ENCODE measurements at places on chromosomes 6 and 20.

DNA sequence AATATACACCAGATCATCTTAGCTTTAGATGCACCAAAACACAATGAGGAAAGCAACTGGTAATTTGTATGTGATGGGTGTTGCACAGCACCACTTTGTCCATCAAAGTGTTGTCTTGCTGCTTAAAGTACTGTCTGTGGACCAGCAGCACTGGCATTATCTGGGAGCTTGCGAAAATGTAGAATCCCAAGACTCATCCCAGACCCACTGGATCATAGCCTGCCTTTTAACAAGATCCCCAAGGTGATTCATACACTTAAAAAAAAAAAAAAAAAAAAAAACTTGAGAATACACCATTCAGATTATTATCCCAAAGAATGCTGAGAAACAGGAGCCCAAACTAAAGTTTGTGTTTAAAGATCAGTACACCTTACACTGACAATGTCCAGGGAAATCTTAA is 123.4 kb downstream of the TASP1 start:
- peak; percentile 33 for DNase-seq

GRCh38 chr6:2783188-2783963 is 18.2 kb downstream of the WRNIP1 start:
- DNase-seq, result no peak

- DNase-seq, result no peak
Measured at GRCh38 chr6:162070639-162071038, 656.9 kb downstream of the PRKN start.

DNA sequence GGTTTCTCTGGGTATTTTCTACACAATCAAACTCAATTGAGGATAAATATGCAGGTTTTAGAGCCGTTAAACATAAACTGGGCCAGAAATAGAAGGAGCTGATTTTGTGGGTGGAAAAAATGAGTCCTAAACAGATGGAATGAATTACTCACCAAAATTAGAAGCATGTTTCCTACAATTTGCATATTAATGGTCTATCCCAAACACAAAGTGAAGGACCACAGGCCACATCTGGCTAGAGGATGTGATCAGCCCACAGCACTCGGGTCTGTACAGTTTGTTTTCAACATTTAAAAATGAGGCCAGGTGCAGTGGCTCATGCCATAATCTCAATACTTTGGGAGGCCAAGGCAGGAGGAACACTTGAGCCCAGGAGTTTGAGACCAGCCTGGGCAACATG is 296.3 kb downstream of the PREX1 start:
- peak; percentile 22 for DNase-seq

DNA sequence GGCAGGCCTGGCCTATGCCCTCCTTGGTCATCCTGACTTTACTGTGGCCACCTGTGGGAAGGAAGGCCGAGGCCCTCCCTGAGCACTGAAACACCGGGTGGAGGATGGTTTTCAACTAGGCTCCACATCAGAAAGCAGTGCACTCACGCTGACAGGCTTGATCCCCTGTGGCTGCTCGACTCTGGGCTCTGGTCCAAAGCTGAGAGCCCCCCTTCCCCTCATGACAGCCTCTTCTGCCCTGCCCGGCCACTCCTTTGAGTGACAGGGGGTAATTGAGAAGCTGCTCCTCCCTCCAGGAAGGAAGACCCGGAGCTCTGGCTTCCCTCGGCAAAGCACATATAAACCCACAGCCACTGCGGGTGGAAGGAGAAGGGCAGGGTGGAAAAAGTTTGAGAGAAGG is 43.6 kb downstream of the MUC22 start:
- no peak for DNase-seq

GRCh38 chr6:144816936-144817335 is 531.8 kb downstream of the UTRN start:
- DNase-seq, result no peak

DNA sequence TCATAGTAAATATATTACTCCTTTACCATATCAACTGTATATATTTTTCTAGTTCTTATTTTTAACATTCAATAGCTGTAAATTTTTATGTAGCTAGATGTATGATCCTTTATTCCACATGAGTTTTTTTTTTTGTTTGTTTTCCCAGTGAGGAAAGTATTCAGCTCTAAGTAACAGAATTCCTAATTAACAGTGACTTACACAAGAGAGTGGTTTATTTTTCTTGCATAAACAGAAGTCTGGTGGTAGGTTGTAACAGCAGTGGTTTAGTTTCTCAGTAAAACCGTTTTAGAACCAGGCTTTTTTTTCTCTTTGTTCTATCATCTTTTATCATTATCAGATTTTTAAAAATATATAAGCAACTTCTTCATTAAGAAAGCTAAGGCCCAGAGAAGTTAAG is 116.9 kb upstream of the FLRT3 start:
- DNase-seq, result peak; percentile 44

DNA sequence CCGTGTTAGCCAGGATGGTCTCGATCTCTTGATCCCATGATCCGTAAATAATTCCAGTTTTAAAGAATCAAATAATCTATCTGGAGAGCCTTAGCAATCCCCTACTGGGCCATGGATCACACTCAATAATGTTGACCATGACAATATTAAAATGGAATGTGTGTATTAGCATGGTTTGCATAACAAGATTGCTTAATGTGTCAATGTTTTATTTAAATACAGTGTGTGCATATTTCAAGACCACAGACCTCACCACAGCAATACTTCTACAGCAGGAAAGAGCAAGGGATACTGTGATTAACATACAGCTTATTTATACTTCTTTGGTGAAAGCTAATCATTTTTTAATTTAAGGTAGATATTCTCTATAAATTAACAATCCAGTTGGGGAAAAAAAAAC is 470.4 kb downstream of the TFAP2B start:
- peak; percentile 78 for DNase-seq

DNA sequence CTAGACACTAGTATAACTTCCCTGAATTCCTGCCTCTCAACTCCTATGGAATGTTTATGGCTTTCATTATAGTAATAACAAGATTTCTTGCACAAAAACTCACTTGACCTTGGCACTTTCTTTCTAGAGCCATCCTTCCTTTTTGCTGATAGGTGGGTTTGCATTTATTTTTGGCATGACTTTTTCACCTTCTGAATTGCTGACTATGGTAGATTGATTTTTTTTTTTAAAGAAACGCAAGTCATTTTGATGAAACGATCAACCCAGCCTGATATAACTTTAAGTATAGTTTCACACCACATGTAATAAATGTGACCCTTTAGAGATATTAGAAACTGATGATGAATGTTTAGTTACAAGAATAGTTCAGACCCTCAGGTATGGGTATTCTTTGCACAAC is 61.8 kb downstream of the BMP6 start:
- no peak for DNase-seq

- DNase-seq, result no peak
Measured at GRCh38 chr20:57249772-57250171, 16.7 kb downstream of the BMP7 start.

DNA sequence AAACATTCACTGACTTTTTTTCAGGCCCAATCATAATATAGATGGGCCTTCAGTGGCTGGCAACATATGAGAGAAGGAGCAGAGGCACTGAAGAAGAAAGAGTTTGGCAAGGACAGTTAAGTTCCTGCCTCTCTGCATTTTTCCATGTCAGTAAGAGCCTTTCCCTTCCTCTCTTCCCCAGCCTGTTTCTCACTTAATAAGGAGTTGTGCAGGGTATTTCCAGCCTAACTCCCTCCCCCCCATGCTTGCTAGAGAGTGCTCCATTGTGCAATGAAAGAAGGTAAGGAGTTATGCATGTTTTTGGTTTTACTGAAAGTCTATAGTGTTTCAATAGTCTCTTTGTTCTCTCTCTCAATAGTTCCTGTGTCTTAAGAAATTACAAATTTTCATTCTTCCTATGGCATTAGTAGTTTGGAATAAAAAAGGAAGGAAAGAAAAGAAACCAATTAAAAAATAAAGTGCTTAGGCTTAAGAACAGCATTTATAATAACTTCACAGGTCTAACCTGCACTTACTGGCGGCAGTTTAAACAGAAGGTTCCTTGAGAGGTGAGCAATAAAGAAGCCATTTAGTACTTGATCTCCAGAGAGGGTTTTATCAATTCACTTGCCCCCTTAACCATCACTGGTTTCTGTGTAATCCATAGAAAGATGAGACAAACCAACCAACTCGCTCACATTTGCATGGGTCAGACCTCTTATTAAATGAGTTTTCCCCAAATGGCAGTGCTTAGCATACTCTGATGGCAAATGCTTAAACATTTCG is 251.1 kb downstream of the PTPRT start:
- no peak for DNase-seq

DNA sequence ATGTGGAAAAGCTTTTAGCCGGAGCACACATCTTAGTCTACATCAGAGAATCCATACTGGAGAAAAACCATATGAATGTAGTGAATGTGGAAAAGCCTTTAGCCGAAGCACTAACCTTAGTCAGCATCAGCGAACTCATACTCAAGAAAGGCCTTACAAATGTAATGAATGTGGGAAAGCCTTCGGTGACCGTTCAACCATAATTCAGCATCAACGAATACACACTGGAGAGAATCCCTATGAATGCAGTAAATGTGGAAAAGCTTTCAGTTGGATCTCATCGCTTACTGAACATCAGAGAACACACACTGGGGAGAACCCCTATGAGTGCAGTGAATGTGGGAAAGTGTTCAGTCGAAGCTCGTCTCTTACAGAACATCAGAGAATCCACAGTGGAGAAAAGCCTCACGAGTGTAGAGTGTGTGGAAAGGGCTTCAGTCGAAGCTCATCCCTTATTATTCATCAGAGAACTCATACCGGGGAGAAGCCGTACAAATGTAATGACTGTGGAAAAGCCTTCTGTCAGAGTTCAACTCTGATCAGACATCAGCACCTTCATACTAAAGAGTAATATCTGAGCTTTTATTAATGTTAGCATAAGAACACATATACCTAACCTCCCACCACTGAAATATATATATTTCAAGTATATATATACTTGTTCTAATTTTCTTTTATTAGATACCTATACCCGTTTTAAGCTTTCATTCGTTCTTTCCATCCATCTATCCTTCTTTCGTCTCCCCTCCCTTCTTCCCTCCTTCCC is 12.5 kb downstream of the ZNF391 start:
- no peak for DNase-seq

DNA sequence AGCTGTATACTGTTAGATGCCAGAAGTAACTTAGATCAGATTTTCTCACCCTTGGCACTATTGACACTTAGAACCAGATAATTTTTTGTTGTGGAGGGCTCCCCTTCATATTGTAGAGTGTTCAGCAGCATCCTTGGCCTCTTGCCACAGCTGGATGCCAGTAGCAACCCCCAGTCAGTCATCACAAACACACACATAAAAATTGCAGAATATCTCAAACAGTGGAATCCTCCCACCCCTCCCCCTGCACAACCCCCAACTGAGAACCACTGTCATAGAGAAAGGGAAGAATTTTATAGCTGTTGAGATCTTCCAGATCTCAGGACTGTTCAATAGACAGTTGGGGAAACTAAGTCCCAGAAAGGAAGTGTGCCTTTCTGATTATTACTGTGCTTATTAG is 81.2 kb upstream of the VSTM2L start:
- DNase-seq, result peak; percentile 15

GRCh38 chr6:143803769-143804568 is 39.2 kb upstream of the LTV1 start:
- no peak for DNase-seq

DNA sequence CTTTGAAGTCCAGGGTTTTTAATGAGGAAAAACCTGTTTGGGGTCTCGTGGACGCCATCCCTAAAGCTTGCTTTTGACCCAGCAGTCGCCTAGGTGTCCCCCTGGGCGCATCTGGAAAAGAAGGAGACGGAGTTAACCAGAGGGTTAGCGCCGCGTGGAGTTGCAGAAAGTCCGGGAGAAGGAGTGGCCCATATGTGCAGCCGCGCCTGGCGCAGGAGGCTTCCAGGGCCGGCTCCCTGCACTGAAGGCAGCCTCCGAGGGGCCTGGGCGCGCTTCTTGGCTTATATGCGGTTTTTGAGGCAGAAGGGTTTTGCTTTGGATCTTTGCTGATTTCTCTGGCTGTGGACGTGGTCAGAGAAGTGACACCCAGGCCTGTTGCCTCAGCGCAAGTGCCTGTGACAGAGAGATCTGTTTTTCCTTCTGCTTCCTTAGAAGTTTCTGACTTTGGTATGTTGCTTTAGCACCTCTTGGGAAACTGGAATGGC is 987 bp downstream of the TMEM181 start:
- no peak for DNase-seq

GRCh38 chr6:54801669-54802068 is 44.9 kb upstream of the FAM83B start:
- peak; percentile 31 for DNase-seq

DNA sequence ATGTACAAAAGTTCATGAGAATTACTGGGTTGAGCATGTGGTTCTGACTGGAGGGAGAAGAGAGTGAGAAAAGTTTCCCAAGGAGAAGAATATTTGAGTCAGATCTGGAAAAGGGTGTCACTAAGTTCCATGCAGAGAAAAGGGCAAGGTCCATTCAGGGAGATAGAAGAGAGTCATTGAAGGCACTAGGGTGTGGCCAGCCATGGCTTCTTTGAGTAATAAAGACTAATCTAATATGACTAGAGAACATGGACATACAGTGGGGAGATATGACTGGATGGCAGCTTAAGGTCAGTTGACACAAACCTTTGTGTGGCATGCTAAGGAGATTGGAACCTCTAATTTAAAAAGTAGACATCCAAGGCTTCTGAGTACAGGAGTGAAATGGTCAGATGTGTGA is 10.7 kb upstream of the SLC17A4 start:
- DNase-seq, result no peak

DNA sequence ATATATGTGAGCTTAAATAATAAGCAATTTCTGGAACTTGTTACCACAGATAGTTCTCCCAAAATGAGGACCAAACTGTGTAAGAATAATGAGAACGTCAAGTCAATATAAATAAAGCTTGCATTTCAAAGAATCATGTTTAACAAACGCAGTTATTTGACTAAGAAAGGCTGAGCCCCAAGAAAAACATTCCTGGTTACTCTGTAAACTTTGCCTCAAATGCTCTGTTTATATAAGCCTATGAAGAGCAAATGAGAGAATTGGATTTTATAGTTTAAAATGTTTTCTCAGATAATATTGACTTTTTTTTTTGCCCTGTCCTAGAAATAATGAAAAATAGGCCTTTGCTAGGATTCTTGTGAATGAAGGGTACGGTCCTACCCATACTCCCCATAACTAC is 81.3 kb downstream of the C6orf52 start:
- DNase-seq, result peak; percentile 65

- no peak for DNase-seq
Measured at GRCh38 chr20:14951105-14951504, 613.7 kb upstream of the FLRT3 start.

- no peak for DNase-seq
Measured at GRCh38 chr6:4405621-4406212, 270.3 kb upstream of the ECI2 start.

- DNase-seq, result no peak
Measured at GRCh38 chr6:53241938-53242337, 93.3 kb upstream of the GCM1 start.

- no peak for DNase-seq
Measured at GRCh38 chr20:23011008-23011721, 23.9 kb upstream of the SSTR4 start.

DNA sequence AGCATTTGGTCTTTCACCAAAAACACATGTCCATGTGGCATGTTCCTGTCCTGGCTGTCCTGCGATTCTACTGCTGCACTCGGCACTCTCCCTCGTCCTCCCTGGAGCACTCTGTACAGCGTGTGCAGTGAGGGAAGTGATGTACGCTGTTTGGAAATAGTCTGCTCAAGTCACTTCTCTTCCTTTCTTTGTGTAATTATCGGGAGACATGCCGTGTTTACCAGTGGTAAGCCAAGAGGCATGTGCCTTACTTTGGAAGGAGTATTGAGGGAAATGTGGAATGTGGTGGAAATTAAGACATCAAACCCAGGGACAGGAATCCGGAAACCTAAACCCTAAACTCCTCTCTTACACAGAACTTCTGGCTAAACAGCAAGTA is 268.5 kb upstream of the FOXQ1 start:
- DNase-seq, result peak; percentile 88

- no peak for DNase-seq
Measured at GRCh38 chr6:136470044-136470443, 80.2 kb downstream of the MAP7 start.

Data from fibroblast of gingiva (primary cell).